ENCODE measurements at places on chromosomes 3 and 15. TPM values are rescaled to one million over a fixed set of nuclear protein-coding genes. Genes with fewer than 3 reads are reported as not detected.

The IL20RB gene
- total RNA-seq = 3.5 TPM

The MELTF gene
- 7.0 TPM for total RNA-seq

The BFSP2 gene
- total RNA-seq = not detected

The RYK gene
- total RNA-seq = 59.9 TPM

The DZIP1L gene
- 21.6 TPM for total RNA-seq

The IRAK2 gene
- total RNA-seq = 14.4 TPM

The ADPRH gene
- total RNA-seq = 9.5 TPM

The SLC22A14 gene
- total RNA-seq = not detected

The CAMP gene
- total RNA-seq = not detected

The ANKRD28 gene
- total RNA-seq = 66.5 TPM
